Activated CD8-positive, alpha-beta T cell treated with anti-CD3 and anti-CD28 coated beads for 36 hours (primary cell): ENCODE measurements at places on chromosomes 2 and 18.
A peak's percentile ranks its signal among the peaks of the same experiment; 100 is the strongest.

DNA sequence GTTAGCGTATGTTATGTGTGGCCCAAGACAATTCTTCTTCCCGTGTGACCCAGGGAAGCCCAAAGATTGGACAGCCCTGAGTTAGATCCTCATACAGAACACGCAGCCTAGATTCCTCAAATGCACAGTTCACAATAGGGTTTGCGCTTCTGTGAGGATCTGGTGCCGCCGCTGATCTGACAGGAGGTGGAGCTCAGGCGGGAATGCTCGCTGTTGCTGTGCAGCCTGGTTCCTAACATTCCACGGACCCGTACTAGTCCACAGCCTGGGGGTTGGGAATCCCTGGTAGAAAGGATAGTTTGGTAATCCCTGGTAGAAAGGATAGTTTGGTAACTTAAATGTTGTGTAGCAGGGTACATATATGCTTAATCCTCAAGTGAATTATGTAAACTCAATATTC lies 27.0 kb downstream of the MAPRE3 start:
- no peak overlapping the region for H3K4me3 ChIP-seq
- DNase-seq: no peak
- H3K36me3 ChIP-seq: no peaks in the 10 kb centered on the region

DNA sequence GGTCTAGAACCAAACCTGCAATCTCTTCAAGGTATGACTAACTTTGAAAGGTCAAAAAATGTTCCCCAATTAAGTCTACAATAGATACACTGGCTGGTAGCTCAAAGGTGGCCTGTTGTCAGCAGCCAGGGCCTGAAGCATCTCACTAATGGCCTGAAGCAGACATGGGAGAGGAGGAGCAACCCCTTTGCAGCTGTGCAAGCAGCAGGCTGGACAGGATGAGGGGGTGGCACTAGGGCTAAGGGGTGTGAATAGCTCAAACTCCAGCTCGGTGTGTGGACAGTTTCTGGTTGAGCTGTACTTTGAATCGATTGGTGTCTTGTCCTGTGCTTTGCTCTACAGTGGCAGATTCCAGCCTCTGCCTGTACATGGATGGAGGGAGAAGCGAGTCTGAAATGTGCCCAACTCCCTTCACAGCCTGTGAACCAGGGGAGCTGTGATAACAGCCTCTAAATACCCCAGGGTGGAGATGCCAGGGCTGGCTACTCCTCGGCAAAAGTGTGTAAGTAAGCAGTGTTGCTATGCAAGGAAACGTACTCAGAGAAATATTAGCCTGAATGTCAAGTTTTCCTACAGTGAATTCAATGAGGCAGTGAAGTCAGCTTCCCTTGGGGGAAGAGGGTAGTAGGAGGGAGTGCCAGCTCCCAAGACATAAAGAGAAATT lies 34.7 kb upstream of the DTNB start:
- H3K27ac ChIP-seq: no peak overlapping the region
- H3K4me1 ChIP-seq: peaks cover 8% of the 10 kb centered on the region
- no peak for DNase-seq
- H3K4me3 ChIP-seq: no peak overlapping the region
- H3K27me3 ChIP-seq: peaks cover 9% of the 10 kb centered on the region
- H3K36me3 ChIP-seq: no peaks in the 10 kb centered on the region

- no peaks in the 10 kb centered on the region for H3K36me3 ChIP-seq
- H3K4me3 ChIP-seq: no peak overlapping the region
- no peaks in the 10 kb centered on the region for H3K4me1 ChIP-seq
- no peaks in the 10 kb centered on the region for H3K27me3 ChIP-seq
Measured at GRCh38 chr2:58845011-58845410, 603.9 kb upstream of the FANCL start.

GRCh38 chr2:161088658-161089350 lies 71.4 kb upstream of the TANK start:
- no peak overlapping the region for H3K4me3 ChIP-seq
- no peaks in the 10 kb centered on the region for H3K36me3 ChIP-seq
- H3K27me3 ChIP-seq: no peaks in the 10 kb centered on the region
- peaks cover 35% of the 10 kb centered on the region for H3K4me1 ChIP-seq
- no peak for DNase-seq
- no peak overlapping the region for H3K27ac ChIP-seq

DNA sequence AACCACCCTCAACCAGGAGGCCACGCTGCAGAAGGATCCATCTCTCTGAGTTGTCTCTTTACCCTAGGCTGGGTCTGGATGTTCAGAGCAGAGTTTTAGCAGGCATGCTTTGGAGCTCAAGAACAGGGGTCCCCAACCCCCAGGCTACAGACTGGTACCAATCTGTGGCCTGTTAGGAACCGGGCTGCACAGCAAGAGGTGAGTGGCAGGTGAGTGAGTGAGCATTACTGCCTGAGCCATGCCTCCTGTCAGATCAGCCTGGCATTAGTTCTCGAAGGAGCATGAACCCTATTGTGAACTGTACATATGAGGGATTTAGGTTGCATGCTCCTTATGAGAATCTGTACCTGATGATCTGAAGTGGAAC lies 172.5 kb downstream of the UXS1 start:
- H3K4me3 ChIP-seq: no peak overlapping the region
- no peaks in the 10 kb centered on the region for H3K36me3 ChIP-seq
- H3K4me1 ChIP-seq: peaks cover 19% of the 10 kb centered on the region
- no peak overlapping the region for H3K27ac ChIP-seq
- DNase-seq: no peak

DNA sequence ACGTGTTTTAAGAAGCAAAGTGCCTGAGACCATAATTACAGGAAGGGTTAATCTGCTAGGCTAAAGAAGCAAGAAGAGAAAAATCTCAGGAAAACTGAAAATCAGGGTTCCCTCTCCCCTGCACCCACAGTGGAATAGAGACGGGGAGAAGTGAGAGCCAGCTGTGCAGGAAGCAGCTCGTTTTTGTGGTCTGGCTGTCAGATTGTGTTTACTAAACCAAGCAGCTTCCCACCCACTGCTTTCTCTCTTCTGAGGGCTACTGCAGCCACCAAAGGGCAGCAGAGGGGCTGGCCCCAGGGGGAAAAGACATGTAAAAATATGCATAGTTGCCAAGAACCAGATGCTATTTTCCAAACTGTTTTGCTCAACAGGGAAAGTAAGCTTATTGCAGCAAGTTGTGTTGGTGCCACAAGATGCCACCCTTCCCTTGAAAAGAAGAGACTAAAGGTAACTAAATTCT lies 72.6 kb upstream of the THUMPD2 start:
- no peak overlapping the region for H3K27ac ChIP-seq
- DNase-seq: peak; percentile 12
- no peaks in the 10 kb centered on the region for H3K36me3 ChIP-seq
- H3K4me3 ChIP-seq: no peak overlapping the region

- no peak overlapping the region for H3K27ac ChIP-seq
- DNase-seq: no peak
- peaks cover 2% of the 10 kb centered on the region for H3K36me3 ChIP-seq
- H3K4me1 ChIP-seq: peaks cover 34% of the 10 kb centered on the region
Measured at GRCh38 chr2:181396256-181397123, 60.7 kb upstream of the ITGA4 start.

DNA sequence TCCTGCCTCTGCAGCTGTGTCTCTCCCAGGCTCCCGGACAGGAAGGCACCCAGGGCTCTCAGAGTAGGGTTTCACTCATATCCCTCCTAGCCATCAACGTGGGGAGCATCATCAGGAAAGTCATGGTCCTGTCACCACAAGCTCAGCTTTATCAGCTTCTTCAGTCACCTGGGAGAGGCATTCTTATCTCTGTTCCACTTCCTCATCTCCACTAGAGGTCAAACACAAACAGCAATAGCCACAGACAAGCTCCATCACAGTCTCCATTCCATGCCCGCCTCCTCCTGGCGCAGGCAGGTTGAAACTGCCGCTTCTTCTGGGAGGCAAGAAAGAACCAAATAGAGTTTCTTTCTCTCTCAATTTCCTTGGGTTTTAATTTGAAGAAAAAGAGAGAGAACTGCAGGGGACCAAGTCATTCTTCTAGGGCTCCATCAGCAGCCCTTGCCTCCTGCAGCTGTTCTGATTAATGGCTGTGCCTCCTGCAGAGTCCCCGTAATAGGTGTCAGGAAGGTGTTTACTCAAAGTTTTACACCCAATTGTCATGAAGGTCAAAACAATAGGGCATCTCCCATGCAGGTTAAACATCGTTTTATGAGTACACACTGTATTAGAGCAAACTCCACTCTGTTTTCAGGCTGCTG lies 377.9 kb downstream of the TMEM182 start:
- H3K4me3 ChIP-seq: no peak overlapping the region
- no peak overlapping the region for H3K27ac ChIP-seq
- H3K4me1 ChIP-seq: no peaks in the 10 kb centered on the region
- no peaks in the 10 kb centered on the region for H3K36me3 ChIP-seq

- H3K36me3 ChIP-seq: no peaks in the 10 kb centered on the region
- H3K4me3 ChIP-seq: no peak overlapping the region
- H3K27ac ChIP-seq: no peak overlapping the region
- no peak for DNase-seq
- H3K27me3 ChIP-seq: no peaks in the 10 kb centered on the region
Measured at GRCh38 chr2:227855440-227855839, 16.0 kb upstream of the DAW1 start.

DNA sequence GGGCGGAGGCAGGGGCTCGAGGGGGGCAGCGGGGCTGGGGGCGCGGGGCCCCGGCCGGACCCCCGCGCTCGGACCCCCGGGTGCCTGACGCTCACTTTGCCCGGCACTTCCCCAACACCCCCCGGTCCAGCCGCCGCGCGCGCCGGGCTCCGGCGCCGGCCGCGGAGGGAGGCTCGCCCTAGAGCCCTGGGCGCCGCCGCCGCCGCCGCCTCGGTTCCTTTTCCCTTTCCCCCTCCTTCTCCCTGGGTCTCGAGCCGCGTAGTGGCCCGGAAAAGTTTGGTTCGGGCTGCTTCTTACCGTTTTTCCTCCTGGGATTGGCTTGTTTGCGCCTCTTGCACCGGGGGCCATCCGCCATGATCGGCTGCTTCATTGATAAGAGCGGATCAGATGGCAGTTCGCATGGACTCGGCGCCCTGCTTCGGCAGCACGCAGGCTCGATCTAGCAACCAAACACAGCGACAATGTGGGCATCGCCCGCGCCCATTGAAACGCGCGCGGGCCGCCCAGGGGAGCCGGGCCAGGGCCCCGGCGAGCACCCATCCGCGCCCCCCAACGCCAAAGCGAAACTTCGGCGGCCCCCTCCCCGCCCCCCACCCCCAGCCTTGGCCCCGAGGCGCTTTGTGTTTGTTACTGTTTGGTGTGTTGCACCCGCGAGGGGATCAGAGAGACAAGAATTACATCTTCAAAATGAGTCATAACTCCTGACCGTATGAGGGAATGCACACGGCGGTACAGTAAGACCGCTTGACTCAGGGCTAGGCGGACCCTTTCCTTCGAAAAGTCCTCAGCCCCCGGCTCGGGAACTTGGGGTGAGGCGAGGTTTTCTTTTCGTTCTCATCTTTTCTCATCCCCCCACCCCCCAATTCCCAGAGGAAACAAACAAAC lies 2.7 kb downstream of the ZEB2 start:
- H3K4me3 ChIP-seq: no peak overlapping the region
- DNase-seq: peak; percentile 80

GRCh38 chr2:3641841-3642421 lies 16.1 kb upstream of the ALLC start:
- H3K27me3 ChIP-seq: no peaks in the 10 kb centered on the region
- H3K36me3 ChIP-seq: no peaks in the 10 kb centered on the region
- H3K4me1 ChIP-seq: no peaks in the 10 kb centered on the region
- no peak for DNase-seq

- no peaks in the 10 kb centered on the region for H3K36me3 ChIP-seq
- H3K4me3 ChIP-seq: no peak overlapping the region
- no peak overlapping the region for H3K27ac ChIP-seq
- peaks cover 5% of the 10 kb centered on the region for H3K27me3 ChIP-seq
Measured at GRCh38 chr2:111930875-111931274, 32.5 kb downstream of the MERTK start.
